Activated naive CD4-positive, alpha-beta T cell treated with anti-CD3 and anti-CD28 coated beads for 36 hours (primary cell): ENCODE measurements at places on chromosomes 16 and 17.

DNA sequence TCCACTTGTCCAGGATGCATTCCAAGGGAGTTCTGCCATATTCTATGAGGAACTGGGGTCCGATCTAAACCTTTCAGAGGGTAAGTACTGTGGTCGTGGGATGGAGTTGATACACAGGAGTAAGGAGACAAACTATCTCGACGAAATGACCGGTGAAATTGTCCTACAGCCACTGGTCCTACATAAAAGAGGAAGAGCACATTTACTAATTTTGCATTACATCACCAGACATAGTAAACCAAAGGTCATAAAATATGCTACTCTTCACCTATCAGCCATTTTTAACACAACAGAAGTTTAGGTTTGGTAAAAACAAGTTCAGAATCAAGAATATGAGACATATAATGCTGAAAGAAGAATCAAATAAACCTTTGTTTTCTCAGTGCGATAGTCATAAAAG is 8.1 kb downstream of the HSF5 start:
- no peak for DNase-seq
- H3K4me1 ChIP-seq: peaks cover 1% of the 10 kb centered on the region
- H3K4me3 ChIP-seq: no peak overlapping the region
- H3K36me3 ChIP-seq: peaks cover 4% of the 10 kb centered on the region
- H3K27me3 ChIP-seq: no peaks in the 10 kb centered on the region

DNA sequence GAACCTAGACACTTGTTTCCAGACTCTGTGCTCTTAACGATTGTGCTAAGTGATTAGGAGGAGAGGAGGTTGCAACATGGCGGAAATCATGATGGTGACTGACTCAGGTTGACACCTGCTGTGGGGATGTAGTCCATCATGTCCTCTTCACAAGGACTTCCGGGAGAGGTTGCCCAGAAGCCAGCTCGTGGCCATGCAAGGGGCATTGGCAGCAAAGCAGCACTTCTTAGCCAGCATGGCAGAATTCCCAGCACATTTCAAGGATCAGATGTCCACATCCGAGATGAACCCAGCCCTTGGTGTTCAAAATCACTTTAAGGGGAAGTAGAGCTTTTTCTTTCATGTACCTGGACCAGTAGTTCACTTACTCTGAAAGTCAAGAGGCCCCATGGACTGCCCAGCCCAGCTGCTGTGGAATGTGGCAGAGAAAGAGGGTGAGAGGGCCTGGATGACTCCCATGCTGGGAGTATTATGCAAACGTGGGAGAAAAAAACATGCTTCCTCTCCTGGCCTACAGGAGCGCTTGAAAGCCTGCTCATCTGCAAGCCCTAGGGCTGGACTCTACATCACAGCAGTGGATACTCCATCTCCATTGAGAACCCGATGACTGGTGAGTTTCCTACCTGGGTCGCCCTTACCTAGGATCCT is 65.5 kb downstream of the IRX6 start:
- H3K36me3 ChIP-seq: no peaks in the 10 kb centered on the region
- no peak overlapping the region for H3K4me3 ChIP-seq
- no peak for DNase-seq
- no peaks in the 10 kb centered on the region for H3K4me1 ChIP-seq

DNA sequence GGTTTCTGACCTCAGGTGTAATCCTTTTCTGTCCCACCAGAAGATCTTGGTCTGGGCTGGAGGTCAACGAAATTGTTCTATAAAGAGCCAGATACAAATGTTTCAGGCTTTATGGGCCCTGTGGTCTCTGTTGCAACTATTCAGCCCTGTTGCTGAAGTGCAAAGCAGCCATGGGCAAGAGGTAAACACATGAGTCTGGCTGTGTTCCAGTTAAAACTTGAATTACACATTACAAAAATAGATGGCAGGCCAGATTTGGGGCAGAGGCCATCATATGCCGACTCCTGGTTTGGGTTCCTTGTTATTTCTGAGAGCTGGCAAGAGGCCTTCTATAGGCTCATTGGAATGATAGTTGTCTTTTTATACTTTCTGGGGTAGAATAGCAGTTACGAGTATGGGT is 114.4 kb downstream of the SDR42E1 start:
- no peaks in the 10 kb centered on the region for H3K36me3 ChIP-seq
- no peak overlapping the region for H3K27ac ChIP-seq
- no peaks in the 10 kb centered on the region for H3K27me3 ChIP-seq

GRCh38 chr16:87149051-87149450 is 168.1 kb downstream of the C16orf95 start:
- no peak overlapping the region for H3K4me3 ChIP-seq
- DNase-seq: no peak
- H3K36me3 ChIP-seq: peaks cover 2% of the 10 kb centered on the region
- no peak overlapping the region for H3K27ac ChIP-seq
- no peaks in the 10 kb centered on the region for H3K4me1 ChIP-seq

- no peaks in the 10 kb centered on the region for H3K4me1 ChIP-seq
- no peak overlapping the region for H3K4me3 ChIP-seq
- H3K36me3 ChIP-seq: no peaks in the 10 kb centered on the region
- H3K27ac ChIP-seq: no peak overlapping the region
- no peaks in the 10 kb centered on the region for H3K27me3 ChIP-seq
- DNase-seq: no peak
These were observed 85.9 kb downstream of the EMP2 start for GRCh38 chr16:10494343-10495030.

DNA sequence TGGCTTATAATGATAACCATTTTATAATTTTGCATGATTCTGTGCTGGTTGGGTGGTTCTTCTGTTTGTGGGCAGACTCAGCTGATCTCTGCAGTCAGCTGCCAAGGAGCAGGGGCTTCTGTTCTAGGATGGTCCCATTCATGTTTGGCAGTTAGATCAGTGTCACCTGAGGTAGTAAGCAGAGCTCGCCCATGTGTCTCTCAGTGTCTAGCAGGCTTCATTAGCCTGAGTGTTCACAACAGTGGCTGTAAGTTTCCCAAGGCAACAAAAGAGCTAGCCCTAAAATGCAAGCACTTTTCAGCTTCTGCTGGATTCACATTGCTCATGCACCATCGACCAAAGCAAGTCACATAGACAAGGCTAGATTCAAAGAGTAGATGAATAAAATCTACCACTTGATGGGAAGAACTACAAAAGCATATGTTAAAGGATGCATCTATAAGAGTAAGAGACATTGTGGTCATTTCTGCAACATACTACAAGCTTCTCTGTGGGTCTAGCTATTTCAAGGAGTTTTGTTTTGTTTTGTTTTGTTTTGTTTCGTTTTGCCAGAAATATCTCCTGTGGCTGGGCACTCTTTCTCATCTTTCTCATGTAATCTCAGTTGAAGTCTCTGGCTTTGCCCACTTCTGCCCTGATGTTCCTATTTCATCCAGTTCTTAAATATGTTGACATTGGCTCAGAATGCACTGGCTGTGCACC is 180.8 kb downstream of the HS3ST4 start:
- no peaks in the 10 kb centered on the region for H3K36me3 ChIP-seq
- peaks cover 18% of the 10 kb centered on the region for H3K27me3 ChIP-seq

DNA sequence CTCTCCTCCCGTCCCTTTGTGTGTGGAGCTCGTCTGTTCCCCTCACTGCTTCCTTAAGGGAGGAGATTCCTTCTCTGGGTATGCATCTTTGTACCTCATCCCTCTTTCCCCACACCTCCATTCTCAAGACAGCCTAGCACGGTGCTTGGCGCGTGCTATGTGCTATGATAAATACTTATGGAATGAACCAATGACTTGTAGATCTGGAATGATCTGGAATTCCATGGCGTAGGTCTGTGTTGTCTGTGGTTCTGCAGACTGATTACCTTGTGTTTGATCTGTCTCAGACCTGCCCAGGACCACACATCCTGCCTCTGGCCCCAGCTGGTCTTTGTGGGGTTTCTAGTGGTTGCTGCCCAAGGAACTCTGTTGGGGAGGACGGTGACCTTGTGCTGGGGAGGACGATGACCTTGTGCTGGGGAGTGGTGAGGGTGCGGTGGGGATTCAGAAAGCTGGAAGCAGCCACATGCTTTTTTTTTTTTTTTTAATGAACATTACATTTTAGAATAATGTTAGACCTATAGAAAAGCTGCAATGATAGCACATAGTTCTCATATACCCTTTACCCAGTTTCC is 33.5 kb upstream of the ETV4 start:
- no peak overlapping the region for H3K4me3 ChIP-seq
- no peaks in the 10 kb centered on the region for H3K36me3 ChIP-seq
- H3K27me3 ChIP-seq: no peaks in the 10 kb centered on the region
- peak overlapping the region; percentile 17 for H3K27ac ChIP-seq

DNA sequence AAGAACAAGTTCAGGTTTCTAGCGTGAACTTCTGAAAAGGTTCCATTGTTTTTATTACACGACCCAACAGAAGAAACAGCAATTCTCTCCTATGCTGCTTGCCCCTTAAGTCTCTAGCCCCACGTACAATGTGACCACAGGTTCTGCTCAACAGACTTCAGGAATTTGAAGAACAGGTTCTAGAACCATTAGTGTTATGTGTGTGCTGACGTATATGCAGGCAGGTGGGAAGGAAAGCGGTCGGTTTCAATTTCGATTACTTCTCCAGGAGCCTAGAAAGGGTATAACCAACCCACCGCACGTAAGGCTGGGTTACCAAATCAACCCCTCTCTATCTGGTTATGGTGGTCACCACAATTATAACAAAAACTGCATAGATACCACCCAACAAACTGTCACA is 39.4 kb downstream of the XPO6 start:
- no peaks in the 10 kb centered on the region for H3K27me3 ChIP-seq
- no peak overlapping the region for H3K4me3 ChIP-seq
- H3K36me3 ChIP-seq: peaks cover 57% of the 10 kb centered on the region
- H3K4me1 ChIP-seq: peaks cover 76% of the 10 kb centered on the region
- no peak for DNase-seq

- no peaks in the 10 kb centered on the region for H3K27me3 ChIP-seq
- no peak for DNase-seq
- H3K36me3 ChIP-seq: no peaks in the 10 kb centered on the region
These were observed 16.3 kb downstream of the PIPOX start for GRCh38 chr17:29059281-29059680.

DNA sequence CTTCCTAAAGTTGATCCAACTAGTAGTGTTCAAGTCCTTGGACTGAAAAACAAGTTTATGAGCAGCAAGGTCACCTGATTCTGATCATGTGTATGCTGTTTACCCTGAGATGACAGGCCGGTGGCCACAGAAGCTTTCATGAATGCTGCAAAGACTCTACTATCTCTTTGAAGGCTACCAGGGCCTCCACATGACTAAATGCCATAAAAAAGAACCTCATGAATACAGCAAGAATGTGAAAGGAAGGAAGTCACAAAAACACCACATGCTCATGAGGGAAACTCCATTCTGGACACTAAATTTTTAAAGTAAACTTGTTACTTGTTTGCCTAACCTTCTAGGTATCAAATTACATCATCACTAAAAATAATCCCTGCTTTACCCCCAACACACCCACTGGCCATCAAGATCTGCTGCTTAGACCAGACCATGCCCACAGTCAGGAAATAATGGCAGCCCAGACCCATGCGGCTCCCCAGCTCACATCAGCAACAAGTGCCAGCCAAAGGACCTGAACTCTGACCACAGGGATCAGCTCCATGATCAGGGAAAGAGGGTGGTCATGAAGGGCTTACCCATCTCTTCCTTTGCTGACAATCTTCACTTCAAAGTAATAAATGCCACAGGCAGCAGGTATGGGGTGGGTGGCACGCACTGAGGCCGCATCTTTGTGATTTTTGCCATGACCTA is 1.4 kb downstream of the RANBP10 start:
- peak overlapping the region; percentile 81 for H3K27ac ChIP-seq
- no peaks in the 10 kb centered on the region for H3K27me3 ChIP-seq
- H3K4me3 ChIP-seq: peak overlapping the region; percentile 86
- DNase-seq: no peak
- H3K36me3 ChIP-seq: peaks cover 24% of the 10 kb centered on the region
- peaks cover 52% of the 10 kb centered on the region for H3K4me1 ChIP-seq

DNA sequence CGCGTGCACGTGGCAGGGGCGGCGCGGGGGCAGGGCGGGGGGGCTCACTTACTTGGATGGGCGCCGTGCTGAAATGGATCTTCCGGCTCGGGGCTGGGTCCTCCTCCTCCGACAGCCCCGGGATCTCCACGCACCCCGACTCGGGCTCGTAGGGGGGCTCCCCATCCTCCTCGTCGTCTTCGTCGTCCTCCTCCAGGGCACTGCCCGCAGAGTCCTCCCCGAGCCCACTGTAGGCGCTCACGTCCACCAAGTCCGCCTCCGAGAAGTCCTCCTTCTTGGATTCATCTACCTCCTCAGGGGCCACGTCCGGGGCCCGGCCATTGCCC is 1.4 kb downstream of the PPP1R9B start:
- peak overlapping the region; percentile 98 for H3K4me3 ChIP-seq
- peaks cover 31% of the 10 kb centered on the region for H3K36me3 ChIP-seq
- peak overlapping the region; percentile 96 for H3K27ac ChIP-seq
- H3K4me1 ChIP-seq: peaks cover 50% of the 10 kb centered on the region

DNA sequence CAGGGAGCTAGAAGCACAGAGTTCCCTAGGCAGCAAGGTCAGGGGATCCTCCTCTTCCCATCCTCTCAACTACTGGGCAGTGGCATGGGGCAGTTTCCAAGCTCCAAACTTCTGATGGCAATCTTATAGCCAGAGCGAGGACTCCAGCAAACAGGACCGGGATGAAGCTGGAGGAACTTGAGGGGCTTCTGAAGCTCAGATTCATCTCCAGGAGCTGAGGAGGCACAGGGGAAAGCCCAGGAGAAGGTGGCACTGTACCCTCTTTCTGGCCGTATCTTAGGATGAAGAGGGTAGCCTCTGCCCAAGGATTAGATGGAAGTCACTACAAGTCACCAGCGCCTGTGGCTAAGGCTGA is 50.0 kb upstream of the RPL38 start:
- no peaks in the 10 kb centered on the region for H3K4me1 ChIP-seq
- H3K27me3 ChIP-seq: peaks cover 19% of the 10 kb centered on the region
- H3K27ac ChIP-seq: no peak overlapping the region
- H3K36me3 ChIP-seq: no peaks in the 10 kb centered on the region
- no peak for DNase-seq

- H3K4me3 ChIP-seq: no peak overlapping the region
- peaks cover 3% of the 10 kb centered on the region for H3K27me3 ChIP-seq
- no peak for DNase-seq
- H3K27ac ChIP-seq: no peak overlapping the region
- H3K4me1 ChIP-seq: no peaks in the 10 kb centered on the region
These were observed 7.1 kb upstream of the TM4SF5 start for GRCh38 chr17:4764595-4764994.

- DNase-seq: no peak
- no peaks in the 10 kb centered on the region for H3K27me3 ChIP-seq
- H3K27ac ChIP-seq: peak overlapping the region; percentile 94
- peaks cover 37% of the 10 kb centered on the region for H3K36me3 ChIP-seq
These were observed 2.1 kb downstream of the PSMB10 start for GRCh38 chr16:67934306-67935100.

- H3K4me3 ChIP-seq: no peak overlapping the region
- H3K36me3 ChIP-seq: peaks cover 72% of the 10 kb centered on the region
- H3K27me3 ChIP-seq: no peaks in the 10 kb centered on the region
- H3K4me1 ChIP-seq: no peaks in the 10 kb centered on the region
- no peak for DNase-seq
These were observed 24.3 kb downstream of the SUPT6H start for GRCh38 chr17:28686296-28686695.
